ENCODE measurements at places on chromosomes 16 and 17.

DNA sequence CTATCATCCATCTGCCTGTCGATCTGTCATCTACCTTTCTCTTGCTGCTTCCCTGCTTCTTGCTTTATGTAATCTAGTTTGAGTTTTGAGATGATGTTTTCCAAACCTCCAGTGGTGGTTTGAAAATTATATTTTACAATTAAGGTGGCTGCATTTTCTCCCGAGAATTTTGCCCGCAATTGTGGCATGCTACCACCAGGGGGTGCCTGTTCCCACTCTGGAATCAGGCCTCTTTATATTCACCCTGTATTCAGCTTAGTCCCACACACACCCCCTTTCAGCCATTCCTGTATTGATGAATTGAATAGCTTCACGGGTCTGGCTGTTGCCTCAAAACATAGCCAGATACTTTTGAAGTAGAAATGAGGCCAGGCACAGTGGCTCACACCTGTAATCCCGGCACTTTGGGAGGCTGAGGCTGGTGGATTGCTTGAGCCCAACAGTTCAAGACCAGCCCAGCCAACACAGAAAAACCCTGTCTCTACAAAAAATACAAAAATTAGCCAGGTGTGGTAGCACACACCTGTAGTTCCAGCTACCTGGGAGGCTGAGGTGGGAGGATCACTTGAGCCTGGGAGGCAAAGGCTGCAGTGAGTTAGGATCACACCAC lies 3.2 kb downstream of the PRSS22 start:
- DNase-seq: no peak

DNA sequence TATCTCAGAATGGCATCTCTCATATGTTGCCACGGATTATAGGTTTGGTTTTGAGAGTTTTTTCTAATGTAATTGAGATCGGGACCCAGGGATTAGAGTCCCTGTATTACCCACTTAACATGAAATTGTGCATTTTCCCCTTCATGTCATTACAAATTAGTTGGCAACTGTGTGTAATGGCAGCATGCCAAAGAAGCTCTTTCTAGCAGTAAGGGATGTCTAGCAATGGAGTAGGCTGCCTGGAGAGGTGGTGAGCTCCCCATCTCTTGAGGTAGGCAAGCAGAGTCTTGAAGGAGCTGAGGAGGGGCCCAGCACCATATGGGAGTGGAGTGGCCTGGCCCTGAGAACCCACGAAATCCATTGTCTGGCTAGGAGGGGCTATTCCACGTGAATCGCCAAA lies 10.0 kb upstream of the KATNB1 start:
- no peak for DNase-seq

DNA sequence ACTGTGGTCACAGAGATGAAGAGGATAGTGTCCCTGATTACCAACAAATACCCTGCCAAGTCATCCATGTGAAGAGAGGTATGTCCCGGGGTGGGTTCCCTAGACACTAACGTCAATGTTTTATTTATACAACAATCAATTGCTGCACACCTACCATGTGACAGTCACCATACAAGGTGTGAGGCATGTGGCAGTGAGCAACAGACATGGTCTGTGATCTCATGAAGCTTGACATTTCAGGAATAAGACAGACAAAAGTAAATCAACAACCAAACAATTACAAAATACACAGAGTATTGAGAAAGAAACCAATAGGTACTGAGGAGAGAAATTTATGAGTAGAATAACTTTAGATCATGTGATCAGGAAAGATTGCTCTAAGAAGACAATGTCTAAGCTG lies 268.6 kb downstream of the MRTFB start:
- no peak for DNase-seq

DNA sequence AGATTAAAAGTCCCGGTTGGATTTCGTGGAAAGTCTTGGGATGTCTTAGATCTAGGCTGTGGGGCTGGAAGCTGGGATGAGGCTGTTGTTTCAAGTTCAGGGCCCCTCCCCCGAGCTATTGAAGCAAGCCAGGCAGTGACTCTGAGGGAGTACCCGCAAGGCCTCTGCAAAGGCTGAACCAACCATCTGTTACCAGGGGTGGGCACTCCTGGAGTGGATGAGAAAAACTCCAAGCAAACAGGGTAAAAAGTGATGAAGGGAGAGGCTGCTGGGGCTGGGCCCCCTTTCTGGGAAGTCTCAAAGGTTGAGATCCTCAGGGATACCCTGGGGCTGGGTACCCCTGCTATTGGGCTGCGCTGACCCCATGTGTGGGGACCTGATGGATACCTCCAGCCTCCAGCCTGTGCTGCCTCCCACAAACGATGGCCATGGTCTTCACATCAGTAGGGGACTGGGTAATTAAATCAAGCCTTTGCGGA lies 82.4 kb upstream of the KIFC3 start:
- no peak for DNase-seq

DNA sequence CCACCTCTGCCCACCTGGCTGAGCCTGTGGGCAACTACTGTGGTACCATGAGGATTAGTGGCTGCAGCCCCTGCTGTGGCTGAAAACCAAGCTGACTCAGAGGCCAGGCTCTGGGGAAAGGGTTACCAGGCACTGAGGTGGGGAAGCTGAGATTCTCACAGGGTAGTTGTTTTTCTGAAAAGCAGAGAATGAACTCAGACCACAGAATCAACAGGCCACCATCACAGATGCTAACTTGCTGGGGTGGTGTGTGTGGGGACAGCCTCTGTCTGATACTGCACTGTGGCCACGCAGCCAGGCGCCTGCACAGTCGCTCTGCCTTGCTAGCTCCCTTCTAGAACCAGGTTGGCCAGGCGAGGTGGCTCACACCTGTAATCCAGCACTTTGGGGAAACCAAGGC lies 28.8 kb downstream of the NPLOC4 start:
- DNase-seq: no peak

DNA sequence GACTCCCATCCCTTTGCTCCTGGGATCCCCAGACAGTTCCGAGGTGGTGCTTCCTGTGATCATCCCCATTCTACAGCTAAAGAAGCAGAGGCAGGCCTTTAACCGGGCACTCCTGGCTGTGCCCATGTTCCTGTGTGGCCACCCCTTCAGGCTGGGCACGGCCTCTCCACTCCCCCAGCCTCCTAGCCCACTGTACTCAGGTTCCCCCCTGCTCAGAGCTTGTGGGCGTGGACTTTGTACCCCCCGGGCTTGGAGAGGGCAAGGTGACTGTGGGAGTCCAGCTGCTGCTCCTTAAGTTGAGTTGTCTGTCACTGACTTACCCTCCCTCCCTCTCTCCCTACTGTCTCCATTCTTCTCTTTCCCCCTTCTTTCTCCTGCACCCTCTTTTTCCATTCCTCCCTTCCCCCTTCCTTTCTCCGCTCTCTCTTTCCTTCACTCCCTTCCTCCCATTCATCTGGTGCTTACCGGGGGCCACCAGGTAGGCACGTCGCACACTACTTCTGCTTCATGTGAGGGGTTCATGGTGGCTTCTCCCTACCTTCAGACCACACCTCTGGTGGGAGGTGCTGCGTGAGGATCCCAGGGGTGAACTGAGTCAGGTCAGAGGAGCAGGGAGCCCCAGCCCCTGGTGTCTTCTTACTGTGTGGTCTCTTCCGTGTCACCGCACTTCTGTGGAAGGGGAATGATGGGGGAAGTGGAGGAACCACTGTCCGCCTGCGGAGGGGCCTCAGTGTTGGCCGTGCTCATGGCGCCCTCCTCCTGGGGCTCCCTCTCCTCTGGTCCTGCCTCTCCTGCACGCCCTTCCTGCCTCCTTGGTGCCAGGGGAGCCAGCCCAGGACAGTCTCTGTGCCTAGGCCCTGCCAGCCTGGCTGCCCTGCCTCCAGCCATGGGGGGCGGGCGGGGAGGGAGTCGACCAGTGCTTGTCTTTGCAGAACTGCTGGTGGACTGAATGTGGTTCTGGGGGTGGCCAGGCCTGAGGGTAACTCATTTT lies 29.7 kb downstream of the CMIP start:
- DNase-seq: no peak

DNA sequence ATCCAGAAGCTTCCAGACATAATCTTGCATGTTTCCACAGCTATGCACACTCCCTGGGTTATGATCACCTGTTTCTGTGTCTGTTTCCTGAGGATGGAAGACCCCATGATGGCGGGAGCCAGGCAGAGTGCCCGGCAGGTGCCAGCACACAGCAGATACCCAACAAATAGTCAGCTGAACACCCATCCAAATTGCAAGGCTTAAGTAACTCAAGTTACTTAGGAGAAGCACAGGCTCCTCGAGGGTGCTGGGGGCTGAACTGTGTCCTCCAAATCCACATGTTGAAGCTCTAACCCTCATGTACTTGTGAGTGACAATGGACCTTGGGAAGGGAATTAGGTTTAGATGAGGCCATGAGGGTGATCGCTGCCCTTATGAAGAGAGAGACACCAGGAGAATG lies 79.5 kb upstream of the DOC2B start:
- DNase-seq: no peak

DNA sequence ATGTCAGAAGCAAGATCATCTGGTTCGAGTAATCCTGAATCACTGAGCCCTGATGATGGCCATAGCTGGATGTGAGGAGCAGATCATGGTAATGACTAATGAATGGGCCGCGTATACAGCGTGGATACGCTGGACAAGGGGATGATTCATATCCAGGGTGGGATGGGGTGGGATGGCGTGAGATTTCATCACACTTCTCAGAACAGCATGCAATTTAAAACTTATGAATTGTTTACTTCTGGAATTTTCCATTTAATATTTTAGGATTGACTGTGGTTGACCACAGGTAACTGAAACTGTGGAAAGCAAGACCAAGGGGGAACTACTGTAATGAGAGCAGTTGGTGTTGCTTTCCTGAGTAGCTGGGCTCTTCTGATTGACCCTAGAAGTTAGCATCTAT lies 225.5 kb downstream of the STX8 start:
- DNase-seq: no peak

- DNase-seq: no peak
Observed at GRCh38 chr17:82275326-82275725, 1.8 kb upstream of the CSNK1D start.

DNA sequence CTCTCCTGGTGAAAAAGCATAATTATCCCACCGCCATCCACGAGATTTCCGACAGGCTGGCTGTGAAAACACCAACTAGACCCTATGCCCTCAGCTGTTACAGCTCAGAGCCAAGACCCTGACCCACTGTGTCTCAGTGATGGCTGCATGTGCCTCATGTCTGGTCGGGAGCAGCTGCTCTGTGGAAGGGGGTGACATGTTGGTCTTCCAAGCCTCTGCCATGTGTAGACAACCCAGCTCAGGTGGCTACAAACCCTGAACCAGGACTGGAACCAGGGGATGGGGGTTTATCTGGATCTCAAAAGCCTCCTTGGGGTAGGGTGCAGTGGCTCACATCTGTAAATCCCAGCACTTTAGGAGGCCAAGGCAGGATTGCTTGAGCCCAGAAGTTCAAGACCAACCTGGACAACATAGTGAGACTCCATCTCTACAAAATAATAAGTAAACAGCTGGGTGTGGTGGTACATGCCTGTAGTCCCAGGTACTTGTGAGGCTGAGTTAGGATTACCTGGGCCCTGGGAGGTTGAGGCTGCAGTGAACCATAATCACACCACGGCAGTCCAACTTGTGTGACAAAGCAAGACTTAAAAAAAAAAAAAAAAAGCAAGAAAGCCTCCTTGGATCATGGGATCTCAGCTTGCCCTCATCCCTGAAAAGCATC lies 220.3 kb downstream of the CPPED1 start:
- no peak for DNase-seq

GRCh38 chr16:89222931-89223330 lies 5.4 kb downstream of the ZNF778 start:
- no peak for DNase-seq

- DNase-seq: no peak
Observed at GRCh38 chr17:81084680-81085419, 49.9 kb downstream of the BAIAP2 start.
